ENCODE measurements at places on chromosomes 5 and 9.

- no peak for DNase-seq
These were observed 163.2 kb downstream of the SH3GL2 start for GRCh38 chr9:17742067-17742466.

DNA sequence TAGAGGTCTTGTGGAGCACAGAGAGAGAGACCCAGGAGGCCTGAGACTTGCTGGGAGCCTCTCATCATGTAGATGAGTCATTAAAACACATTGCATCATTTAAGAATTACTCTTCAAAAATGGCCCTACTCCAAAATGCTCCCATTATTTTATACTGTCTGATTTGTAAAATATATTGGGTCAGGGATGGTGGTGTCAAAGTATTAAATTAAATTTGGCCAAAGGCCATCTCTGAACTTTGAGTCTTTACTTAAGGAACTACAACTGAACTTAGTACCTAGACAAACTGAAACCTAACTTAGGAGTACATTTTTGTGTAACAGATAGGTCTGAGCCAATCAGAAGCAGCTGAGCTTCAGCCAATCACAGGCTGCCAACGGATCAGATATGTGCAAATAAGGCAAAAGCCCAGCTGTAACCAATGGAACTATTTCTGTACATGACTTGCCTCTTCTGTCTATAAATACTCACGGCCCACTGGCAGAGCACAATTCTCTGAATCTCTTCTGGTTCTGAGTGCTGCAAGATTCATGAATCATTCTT is 657.2 kb downstream of the TLE1 start:
- DNase-seq: no peak

DNA sequence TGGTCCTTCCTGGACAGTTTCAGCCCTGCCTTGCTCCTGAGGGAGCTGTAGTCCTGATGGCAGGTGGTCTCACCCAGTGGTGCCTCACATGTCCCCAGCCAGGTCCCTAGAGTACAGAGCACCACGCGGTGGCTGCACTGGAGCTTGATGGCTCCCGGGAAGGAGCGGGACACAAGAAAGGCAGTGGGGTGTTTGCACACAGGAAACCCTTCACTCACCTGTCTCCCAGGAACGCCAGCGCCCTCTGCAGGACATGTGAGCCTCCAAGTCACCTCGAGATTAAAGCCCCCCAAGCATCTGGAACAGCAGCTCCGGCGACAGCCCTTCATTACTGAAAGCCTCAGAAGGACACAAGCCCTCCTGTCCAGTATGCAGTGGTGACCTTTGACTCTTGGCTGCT is 19.9 kb upstream of the TMEM250 start:
- no peak for DNase-seq

- no peak for DNase-seq
These were observed 45.6 kb downstream of the ANKH start for GRCh38 chr5:14825977-14826376.

GRCh38 chr9:26152350-26152749 is 474.1 kb upstream of the TUSC1 start:
- no peak for DNase-seq

DNA sequence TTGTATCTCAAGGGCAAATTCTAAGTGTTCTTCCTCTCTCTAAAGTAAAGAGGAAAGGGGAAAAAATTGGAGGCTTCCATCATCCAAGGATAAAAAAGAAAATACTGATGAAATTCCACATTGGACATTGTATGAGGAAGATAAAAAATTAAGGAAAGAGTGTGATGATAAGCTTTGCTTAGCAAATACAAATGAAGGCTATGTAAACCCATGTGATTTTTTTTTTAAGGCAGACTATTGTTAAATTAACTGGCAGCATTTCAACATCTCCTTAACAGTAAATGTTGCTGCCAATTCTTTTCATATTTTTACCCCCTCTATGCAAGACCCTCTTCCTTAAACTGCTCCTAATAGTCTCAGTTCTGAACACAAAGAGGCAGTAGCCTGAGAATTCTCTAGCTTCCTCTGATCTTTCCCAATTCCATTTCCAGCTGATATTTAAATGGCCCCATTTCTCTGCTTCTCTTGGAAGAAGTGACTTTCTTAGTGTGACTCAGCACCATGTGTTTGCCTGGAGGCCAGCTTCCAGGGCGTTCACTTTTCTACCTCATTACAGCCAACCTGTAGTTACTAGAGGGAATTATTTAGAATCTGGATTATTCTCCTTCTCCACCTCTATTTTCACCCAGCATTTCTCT is 159.7 kb downstream of the TLE1 start:
- DNase-seq: peak; percentile 11

GRCh38 chr5:124705577-124705976 is 40.9 kb downstream of the ZNF608 start:
- DNase-seq: no peak

DNA sequence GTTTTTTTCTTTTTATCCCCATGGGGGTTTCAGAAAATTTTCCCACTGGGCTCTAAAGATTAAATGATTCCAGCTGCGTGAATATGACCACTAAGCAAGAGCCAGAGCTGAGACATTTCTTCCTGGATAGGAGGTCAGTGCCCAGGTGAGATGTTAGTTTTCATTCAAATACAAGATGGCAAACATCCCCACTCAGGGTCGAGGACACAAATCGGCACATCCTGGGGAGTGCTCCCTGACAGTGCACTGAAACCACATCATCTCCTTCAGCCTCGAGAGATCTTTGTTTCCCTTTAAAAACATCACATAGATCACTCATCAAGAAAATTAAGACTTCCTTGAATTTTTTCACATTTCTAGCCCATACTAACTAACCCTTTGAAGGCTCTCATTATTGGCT is 273.2 kb upstream of the PANK3 start:
- no peak for DNase-seq

DNA sequence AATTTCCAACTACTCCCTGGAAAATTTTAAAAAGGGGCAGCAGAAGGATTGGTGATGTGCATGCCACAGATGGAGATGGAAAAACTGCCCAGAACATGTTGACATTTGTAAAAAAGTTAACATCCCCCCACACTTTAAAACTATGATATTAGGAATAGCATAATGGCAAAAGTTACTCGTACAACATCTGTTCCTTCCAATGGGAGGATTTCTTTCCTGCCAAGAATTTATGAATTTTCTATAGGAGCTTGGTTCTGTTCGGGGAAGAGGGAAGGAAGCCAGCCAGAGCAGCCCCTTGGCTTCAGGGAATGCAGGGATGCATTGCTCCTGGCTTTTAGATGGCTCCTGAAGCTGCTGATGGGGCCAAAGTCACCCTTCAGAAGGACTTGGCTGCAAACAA is 22.7 kb downstream of the KLF4 start:
- no peak for DNase-seq

DNA sequence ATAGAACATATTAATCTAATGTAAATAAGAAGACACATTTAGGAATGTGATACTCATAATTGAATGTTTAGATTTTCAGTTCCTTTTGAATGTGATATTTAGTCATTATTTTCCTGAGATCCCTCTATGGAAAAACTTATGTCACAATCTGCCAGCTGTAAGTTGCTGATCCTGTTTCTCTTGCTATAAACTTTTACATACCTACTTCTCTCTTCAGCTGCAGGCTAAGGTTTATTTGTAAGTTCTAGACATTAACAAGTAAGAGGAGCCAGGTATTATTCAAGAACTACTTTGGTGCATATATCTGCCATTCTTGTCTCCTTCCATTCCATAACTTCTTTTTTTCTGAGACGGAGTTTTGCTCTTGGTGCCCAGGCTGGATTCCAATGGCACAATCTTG is 462.4 kb downstream of the PRR16 start:
- no peak for DNase-seq

DNA sequence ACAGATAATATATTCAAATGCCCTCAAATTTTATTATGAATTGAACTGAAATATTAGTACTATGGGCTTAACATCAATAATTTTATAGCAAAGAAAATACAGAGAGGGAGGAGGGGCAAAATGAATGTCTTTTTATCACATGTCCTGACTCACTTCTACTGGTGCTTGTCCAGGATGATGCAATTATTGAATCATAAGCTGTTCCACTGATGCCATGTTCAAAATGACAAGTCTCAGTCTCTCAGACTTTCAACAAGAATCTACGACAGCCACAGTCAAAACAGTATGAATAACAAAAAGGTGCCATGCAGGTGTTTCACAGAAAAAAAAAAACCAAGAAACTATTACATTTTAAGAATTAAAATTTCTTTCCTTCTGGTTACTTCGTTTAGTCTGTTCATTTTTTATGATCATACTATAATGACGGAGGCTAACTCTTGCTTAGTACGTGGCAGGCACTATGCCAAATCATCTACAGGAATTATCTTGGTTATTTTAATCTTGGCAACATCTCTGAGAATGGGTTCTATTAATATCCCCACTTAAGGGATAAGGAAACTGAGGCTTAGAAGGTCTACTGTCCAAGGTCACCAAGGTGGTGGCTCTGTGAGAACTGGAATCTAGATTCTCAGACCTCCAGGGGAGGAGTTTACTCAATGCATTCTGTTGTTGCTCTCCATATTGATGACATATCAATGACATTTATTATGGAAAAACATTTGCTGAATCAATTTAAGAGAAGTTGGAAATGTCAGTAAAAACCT is 61.5 kb downstream of the NR3C1 start:
- DNase-seq: no peak

- no peak for DNase-seq
These were observed 150.1 kb downstream of the SLC28A3 start for GRCh38 chr9:84190411-84190810.

- no peak for DNase-seq
These were observed 840.4 kb downstream of the MAT2B start for GRCh38 chr5:164345853-164346252.

GRCh38 chr9:76185432-76185831 is 208.8 kb downstream of the RFK start:
- DNase-seq: no peak
